ENCODE measurements at places on chromosomes 5 and 9.

- DNase-seq, result peak; percentile 80
Observed at GRCh38 chr5:31232273-31232888, 38.9 kb downstream of the CDH6 start.

DNA sequence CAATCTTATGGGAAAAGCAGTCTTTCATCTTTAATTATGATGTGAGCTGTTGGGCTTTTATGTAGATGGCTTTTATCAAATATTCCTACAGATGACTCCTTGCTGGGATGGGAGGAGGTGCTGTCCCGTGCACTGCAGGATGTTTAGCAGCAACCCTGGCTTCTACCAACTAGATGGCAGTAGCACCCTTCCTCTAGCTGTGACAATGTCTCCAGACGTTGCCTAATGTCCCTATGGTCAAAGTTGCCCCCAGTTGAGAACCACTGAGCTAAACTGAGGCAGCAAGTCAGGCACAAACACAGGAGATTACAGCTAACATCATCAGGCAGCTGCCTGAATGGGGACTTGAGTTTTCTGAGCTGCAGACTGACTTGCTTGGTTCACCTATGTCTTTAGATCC is 401.9 kb upstream of the PDE4D start:
- DNase-seq, result peak; percentile 57

GRCh38 chr9:135887585-135888050 is 19.7 kb downstream of the CAMSAP1 start:
- peak; percentile 87 for DNase-seq

DNA sequence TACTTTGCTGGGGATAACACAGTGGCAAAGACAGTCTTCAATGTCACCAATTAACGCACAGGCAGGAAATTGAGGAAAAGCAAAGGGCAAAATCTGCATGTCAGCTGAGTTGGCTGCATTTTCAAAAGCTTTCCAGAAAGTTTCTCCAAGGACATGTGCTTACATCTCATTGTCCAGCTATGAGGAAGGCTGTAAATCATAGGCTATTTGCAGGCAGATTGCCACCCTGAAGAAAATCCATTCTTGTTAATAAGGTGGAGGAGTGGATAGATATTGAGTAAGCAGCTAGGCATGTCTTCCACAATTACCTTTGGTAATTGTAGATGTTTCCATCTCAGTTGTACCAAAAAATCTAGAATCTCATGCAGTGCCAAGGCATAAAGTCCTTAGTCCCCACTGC is 278.0 kb upstream of the NUDT12 start:
- no peak for DNase-seq

DNA sequence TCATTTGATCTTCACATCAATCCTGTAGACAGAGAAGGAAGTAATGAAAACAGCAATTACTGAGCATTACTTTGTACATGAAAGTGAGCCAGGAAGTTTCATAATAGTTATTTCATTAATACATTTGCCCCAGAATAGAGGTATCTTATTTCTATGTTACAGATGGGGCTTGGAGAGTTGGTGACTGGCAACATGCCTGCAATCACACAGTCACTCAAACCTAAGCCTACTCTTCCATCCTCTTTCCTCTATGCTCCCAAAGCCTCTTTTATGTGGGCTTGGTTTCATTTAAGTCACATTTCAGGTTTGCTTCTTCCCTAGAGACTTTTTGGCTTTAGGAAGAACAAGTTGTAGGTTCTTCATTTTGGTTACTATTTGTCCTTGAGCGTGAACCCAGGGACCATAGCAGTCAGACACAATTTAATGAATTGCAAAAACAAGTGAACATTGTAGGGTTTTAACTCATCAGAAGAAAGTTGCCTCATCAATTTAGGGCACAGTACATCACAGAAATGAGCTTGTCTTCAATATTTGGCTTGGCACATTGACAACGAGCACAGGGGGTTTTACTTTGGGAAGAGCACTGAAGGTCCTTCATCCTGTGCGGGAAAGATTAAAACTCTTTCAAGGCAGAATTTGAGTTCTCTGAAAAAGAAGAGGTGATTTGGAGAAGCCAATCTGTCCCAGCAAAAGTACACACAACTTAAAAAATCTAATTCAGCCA is 381.1 kb downstream of the TMEM38B start:
- DNase-seq, result no peak

GRCh38 chr5:43019614-43020398 is 20.3 kb downstream of the ANXA2R start:
- peak; percentile 94 for DNase-seq

DNA sequence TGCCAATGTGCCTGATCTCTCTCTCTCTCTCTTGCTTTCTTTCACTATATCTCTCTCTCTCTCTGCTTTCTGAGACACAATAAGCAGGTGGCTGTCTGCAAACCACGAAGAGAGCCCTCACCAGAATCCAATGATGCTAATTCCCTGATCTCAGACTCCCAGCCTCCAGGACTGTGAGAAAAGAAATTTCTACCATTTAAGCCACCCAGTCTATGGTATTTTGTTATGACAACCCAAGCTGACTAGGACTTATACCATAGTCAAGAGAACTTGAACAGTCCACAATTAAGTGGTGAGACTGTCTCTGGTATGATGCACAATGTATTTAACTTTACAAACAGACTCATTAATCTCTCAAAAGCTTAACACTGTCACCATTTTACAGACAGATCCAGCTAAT is 67.0 kb downstream of the NFIB start:
- no peak for DNase-seq

- no peak for DNase-seq
Observed at GRCh38 chr5:33659526-33660169, 218.9 kb downstream of the TARS1 start.

DNA sequence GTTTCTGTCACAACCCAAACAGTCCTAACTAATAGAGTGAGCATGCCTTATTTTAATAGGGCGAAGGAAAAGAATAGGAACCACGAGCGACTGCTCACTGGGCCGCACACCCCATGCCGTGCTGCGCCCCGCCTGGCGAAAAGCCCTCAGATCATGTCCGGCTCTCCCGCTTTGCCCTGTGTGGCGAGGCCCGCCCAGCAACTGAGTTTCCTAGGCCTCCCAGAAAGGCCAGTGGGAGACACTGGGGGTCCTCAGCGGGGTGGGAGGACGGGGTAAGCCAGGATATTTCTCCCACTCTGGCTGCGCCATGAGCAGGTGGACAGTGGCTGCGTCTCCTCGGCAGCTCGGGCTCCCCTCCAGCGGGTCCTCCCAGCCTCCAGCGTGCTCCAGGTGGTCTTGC is 138.0 kb downstream of the GAPVD1 start:
- DNase-seq, result no peak

- DNase-seq, result no peak
Observed at GRCh38 chr5:886036-886435, 6.6 kb downstream of the BRD9 start.
